Activated CD4-positive, alpha-beta T cell treated with anti-CD3 and anti-CD28 coated beads for 48 hours (primary cell): ENCODE measurements at places on chromosomes 1 and 21.

GRCh38 chr1:47676311-47677054, 238.6 kb downstream of the FOXD2 start:
- no peak for DNase-seq

DNA sequence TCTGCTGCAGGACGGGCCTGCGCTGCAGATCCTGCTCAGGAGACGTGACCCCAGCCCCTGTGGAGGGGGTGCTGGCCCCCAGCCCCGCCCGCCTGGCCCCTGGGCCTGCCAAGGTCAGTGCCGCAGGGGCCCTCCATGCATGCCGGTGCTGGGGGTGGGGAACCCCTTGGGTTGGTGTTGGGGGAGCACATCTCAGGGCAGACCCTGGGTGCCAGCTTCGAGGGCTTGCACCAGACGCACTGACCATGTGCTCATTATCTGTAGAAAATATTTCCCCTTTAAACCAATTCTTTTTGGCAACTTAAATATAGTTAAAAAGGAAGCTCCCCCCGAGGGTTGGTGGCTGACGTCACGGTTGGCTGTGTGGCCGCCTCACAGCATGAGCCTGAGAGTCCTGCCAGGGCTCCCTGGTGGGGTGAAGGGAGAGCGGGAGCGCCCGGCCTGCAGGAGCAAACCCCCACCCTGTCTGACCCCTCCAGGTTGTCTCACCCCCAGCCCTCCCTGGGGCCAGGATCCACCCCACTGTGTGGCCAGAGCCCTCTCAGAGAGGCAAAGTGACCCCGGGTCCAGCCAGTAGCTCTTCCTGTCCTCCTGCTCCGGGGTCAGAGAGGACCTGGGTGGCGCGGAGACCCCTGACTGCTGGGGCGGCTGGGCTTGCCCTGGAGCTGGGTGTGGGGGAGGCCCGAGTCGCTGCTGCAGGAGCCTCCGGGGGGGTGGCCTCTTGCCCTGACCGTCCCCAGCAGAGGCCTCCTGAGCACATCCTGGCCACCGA, 5.3 kb upstream of the PFKL start:
- no peak for DNase-seq

GRCh38 chr1:162996261-162996660, 72.9 kb upstream of the RGS4 start:
- DNase-seq = no peak

GRCh38 chr1:114015075-114015474, 35.8 kb downstream of the OLFML3 start:
- no peak for DNase-seq

DNA sequence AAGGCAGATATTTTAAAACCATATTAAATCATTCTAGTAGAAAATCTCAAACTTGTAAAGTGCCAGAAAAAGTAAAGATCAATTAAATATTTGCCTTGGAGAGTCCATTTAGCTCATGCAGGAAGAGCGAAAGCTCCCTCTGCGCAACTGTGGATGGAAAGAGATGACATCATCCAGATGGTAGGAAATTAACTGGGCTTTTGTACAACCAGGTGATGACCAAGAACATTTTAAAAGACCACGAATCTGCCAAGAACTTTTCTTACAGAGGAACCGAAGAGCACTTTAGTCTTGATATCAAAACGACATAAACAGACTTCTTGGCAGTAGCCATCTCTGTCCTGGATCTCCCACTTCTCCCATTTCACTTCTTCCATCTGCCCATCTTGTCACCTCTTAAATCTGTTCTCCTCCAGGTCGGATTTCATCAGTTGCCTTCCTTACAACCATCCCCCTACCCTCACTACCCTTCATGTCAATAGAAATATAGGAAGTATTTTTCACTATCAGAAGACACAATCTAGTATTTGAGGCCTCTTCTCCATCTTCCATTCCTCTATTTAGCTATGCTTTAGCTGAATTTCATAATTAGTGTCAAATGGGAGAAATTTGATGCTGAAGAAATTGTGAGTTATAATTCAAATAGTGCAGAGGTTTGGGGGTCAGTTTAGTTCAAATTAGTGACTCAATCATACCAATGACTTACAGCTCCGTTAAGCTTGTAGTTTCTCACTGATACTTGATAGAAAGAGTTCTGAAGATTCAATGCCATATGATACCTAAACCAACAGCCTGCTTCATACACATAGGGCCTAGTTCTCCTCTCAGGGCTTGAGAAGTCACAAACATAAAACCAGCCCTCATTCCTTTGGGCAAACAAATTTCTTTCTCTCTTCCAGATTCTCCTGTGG, 22.0 kb upstream of the DNASE2B start:
- DNase-seq = no peak

GRCh38 chr1:203476216-203476814, 709 bp downstream of the PRELP start:
- no peak for DNase-seq

DNA sequence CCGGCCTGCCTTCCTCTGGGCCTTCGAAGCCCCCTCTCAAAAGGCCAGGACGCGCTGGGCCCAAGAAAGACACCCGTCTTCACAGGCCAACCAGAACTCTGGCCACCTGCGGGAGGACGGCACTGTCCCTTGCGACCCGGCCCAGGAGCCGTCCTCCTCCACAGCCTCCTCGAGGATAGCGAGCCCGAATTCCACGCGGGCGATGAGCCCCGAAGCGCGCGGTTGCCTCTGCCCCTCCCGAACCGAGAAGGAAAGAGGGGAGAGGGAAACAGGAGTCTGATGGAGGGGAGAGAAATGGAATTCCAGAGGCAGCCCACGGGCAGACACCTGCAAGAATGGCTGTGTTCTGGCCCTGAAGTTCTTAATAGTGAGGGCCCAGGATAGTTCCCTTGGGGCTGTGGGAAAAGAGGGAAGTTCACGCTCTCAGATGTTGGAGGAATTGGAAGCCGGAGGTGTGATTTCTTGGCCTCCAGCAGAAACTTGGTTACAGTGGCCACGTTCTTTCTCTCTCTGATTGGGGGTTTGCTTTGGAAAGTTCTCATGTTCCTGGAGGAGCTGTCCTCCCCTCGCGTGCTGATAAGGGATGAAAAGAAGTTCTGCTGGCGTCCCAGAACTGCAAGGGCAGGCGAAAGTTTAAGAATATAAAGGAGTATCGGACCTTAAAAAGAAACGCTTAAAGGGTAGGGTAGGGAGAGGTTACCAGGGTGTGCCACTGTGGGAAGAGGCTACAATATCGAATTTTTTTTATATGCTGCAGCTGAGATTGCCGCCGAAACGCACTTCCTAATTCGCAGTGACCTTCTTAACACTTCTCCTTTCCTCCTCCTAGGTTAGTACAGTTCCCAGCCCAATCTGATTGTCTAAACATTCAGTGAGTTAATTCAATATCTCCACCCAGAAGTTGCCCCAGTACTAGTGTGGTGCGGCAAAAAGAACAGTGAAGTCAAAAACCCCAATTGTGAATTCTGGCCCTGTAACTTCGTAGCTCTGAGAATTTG, 5.8 kb upstream of the SLC44A5 start:
- DNase-seq = no peak
